ENCODE measurements at places on chromosomes 13 and 19.

GRCh38 chr19:57305056-57305455 is 15.2 kb upstream of the ZNF543 start:
- DNase-seq: no peak

DNA sequence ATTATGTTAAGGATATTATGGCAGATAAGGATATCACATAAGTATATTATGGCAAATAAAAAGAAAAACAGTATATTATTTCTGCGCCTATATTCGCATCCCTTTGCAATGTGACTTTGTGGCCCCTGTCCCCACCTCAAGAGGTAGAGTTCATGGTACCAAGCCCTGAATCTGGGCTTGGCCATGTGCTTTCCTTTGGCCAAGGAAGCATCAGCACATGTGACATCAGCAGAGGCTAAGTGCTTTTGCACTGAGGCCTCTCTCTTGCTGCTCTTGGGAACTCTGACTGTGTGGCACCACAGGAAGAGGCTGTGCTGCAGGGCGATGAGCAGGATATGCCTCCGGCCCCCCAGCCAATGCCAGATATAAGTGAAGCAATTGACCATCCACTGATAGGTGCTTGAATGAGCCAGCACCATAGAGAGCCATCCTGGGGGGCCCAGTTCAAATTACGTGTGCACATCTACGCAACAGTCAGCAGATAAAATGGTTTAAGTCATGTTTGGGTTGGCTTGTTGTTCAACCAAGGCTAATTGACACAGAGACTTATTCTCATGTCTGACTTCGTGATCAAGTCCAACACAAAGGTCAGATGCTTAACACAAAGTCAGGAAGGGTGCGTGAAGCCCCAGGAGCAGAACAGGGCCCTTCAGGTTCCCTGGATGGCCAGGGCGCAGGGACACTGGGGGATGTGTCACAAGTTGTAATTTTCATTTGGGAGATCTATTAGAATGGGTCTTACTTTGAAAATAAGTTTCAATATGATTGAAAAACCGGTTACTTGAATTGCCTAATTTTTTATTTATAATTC is 173.3 kb downstream of the COL4A1 start:
- DNase-seq: no peak

DNA sequence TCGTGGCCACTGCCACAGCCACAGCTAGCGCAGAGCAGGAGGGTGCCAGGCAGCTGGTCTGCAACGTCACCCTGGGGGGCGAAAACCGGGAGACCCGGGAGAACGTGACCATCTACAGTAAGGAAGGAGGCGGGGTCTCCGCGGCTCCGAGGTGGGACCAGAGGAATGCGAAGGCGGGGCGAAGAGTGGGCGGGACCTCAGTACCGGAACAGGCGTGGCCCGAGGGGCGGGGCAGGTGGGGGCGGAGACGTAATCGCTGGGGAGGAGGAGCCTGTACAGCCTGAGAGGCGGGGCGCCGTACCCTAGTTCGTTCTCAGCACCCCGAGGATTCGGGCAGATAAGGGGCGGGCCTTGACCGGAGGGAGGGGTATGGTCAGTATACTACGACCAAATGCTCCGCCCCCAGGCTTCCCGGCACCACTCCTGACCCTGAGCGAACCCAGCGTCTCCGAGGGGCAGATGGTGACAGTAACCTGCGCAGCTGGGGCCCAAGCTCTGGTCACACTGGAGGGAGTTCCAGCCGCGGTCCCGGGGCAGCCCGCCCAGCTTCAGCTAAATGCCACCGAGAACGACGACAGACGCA is 2.5 kb downstream of the ICAM5 start:
- DNase-seq: peak; percentile 90

DNA sequence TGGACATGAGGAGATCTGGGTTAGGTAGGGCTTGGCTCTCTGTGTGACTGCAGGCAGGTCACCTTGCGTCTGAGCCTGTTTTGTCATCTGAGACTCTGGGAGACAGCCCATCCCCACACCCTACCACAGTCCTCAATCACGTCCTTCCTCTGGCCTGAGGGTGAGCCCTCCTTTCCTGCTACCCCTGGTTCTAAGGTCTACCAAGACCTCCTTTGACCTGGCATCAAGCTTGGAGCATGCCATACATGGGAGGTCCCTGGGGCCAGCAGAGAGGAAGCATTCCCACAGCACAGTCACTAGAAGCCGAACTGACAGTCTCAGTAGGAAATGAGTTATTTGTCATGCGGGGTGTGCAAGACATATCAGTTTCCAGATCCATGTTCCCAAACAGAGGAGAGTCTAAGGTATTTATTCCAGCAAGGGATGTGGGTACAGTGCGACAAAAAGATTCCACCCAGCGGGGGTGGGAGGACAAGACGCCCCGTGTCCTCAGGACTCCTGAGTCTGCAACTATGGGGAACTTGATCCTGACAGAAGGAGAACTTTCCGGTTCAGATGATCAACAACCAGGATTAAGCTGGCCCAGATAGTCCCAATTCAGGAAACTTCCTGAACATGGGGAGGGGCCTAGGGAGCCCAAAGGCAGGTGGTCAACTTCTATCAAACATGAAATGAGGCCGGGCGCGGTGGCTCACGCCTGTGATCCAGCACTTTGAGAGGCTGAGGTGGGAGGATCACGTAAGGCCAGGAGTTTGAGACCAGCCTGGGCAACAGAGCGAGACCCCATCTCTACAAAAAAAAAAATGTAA is 9.5 kb downstream of the ARRDC2 start:
- DNase-seq: no peak

DNA sequence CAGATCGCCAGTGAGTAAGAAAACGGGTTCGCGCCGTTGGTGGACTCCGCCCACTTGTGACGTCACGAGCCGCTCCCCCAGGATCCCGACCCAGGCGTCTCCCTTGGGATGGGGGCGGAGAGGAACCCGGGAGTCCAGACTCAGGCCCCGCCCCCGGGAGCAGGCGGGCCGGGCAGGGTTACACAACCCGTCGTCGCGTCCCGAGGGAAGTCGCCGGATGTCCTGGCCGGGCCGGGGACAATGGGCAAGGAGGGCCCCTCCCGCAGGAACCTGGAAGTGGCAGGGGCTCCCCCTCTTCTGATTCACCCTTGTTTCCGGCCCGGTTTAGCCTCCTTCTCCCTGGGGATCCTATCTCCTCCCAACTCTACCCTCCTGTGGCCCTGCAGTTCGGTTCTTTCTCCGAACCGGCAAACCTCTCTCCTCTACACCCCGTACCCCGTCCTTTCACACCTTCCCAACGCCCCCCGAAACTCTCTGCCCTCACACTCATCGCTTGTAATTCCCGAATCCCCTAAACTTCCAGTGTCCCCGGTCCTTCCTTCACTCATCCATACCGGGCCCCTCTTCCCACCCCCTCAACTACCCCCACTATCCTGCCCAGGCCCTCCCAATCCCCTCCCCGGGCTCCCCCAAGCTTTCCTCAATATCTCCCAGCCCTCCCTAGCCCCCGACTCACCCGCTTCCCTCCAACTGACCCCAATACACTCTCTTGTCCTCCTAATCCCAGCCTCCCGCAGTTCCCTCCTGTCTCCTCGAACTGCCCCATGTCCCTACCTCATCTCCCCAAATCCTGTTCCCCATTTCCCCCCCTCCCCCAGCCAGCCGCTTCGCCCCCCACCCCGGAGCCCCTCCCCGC is 20.0 kb upstream of the ERCC1 start:
- peak; percentile 96 for DNase-seq

GRCh38 chr13:75585153-75585552 is 35.6 kb downstream of the UCHL3 start:
- DNase-seq: no peak
